MCF 10A (cell line): ENCODE measurements at places on chromosomes 6 and 20. TPM values are rescaled to one million over a fixed set of nuclear protein-coding genes. Genes with fewer than 3 reads are reported as not detected.

The SYNCRIP gene
- total RNA-seq = 126 and 161 TPM in 2 replicates

The SPAG4 gene
- 0.96 and 1.6 TPM in 2 replicates for total RNA-seq

DNA sequence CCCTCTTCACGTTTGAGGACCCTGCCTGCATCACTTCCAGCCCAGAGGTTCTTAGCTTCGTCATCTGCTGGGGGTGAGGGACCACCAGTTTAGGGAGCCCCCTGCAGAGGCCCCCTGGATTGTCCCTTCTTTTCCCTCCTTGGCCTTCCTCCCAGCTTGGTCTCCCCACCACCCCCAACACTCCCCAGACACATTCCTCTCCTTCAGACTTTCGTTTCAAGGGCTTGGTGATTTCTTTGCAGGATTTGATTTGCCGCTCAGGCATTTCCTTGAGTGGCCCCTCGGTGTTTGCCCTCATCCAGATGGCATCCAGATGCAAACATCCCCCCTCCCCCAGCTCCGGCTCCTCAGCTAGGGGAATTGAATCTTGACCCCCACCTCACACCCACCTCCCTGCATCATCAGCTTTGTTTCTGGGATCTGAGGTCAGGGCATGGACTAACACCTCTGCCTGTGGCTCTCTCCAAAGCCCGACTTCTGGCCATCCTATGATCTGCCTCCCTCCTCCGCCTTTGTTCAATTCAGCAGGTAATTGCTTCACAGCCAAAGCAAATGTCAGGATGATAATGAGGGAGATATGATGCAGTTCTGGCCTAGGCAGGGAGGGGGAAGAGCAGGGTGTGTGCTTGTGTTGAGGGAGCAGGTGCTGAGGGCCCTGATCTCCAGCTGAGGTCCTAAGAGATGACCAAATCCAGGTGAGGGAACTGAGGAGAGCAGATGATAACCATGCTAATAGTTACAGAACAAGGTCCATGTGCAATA, 141.5 kb downstream of the VEGFA start:
- DNase-seq = no peak

DNA sequence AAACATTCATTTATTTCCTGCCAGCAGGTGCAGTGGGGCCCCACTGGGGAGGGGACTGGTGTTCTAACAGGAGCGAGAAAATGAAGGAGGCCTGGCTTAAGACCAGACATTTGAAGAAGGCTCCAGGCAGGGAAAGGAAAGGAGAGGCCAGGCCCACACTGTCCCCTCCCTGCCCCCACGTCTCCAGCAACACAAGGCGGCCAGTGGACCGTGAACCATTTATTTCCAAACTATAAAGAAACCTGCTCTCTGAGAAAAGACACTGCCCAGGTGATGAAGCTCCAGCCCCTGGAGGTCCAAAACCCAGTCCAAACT, 41.4 kb upstream of the CDH22 start:
- DNase-seq = no peak

DNA sequence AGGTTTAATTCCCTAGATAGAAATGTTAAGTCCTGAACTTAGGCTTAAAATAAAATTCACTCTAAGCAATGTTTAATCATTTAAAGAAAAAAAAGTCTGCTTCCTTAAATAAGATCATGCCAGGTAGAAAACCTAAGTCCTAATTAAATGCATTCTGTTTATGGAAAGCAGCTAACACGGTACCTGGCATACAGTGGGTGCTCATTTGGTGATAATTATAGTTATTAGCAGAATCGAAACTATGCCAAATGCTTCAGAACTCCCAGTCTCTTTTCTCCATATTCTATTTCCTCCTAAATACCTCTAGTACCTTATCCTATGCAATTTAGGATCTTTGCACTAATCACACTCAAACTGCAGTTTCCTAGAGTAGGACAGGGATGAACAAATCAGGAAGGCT, 331.8 kb downstream of the EPHA7 start:
- no peak for DNase-seq
